Stimulated activated CD4-positive, alpha-beta T cell treated with anti-CD3 and anti-CD28 coated beads, Interleukin-1b, Interleukin-23, amount 100 ng/mL, for 1 hour (primary cell): ENCODE measurements at places on chromosomes 2 and 18.

- no peak for DNase-seq
These were observed 360.2 kb downstream of the ALK start for GRCh38 chr2:29561181-29561580.

DNA sequence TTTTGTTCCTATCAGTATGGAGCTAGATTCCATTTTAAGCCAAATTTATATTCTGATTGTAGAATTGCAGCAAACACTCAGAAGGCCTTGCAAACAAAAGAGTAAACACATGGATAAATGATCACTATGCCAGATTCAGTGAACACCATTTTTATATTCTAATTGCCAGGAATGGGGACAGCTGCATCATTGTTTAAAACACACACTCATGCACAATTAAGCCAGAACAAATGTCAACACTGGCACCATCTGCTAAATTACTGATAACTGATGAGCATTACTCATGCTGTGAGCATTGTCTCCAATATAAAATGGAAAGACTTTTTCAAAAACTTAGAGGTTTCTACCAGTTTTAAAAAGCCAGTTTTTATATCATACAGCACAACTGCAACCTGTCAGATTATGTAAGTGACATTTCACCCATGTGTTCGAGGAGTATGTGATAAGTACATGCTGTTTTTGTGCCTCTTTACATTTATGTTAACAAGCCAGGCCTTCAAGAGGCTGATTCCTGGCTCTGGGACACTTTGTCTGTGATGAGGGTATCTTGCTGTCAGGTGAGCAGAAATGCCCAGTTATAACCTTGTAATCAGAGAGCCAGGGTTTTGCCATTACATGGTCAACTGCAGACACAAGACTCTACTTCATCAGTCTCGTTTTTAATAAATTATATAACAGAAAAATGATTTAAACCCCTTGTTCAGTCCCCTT is 4.4 kb upstream of the ST8SIA5 start:
- no peak for DNase-seq

DNA sequence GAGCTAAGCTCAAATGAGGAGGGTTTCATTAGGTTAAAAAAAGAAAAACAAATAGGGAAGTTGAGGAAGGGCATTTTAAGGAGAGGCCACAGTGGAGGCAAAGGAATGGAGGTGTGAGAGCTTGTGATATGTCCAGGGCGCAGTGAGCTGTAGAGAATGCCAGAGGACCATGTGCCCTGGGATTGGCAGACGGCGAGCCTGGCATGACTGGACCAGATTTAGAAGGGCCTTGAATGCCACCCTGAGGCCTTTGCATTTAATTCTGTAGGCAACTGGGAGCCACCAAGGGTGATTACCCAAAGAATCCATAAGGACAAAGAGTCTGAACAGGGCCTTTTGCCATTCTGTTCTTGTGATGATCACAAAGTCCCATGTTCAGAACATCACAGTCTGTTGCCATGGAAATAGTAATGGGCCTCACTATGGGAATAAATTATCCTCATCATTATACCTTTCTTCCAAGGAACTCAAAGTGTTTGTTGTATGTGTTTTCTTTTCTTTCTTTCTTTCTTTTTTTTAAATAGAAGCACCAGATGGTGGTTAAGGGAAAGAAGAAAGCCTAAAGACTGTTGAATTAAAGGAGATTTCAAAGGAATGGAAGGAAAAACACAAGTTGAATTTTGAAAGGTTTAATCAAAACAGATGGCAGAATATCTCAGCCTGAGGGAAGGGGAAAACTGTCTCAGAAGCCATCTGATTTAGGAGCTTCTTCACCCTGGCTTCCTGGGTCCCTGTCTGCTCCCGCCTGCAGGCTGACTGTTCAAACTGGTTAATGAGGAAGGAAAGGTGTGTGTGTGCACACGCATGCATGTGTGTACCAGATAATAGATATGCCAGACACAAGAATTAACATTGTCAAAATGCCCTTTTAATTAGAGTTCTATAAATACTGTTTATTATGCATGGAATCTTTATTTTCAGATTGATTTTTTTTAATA is 31.6 kb upstream of the NCOA1 start:
- no peak for DNase-seq

- DNase-seq = no peak
These were observed 10.2 kb downstream of the FECH start for GRCh38 chr18:57576316-57576715.
